ENCODE measurements at places on chromosomes 16 and 17.

- DNase-seq: no peak
These were observed 232.7 kb upstream of the CDH5 start for GRCh38 chr16:66133643-66134338.

- DNase-seq: no peak
These were observed 16.3 kb downstream of the CARHSP1 start for GRCh38 chr16:8852534-8852933.

GRCh38 chr17:64005734-64006167 is 7.6 kb downstream of the PRR29 start:
- no peak for DNase-seq

GRCh38 chr16:57944970-57945739 is 25.8 kb downstream of the CNGB1 start:
- DNase-seq: no peak

- no peak for DNase-seq
These were observed 1.7 kb downstream of the CMTM3 start for GRCh38 chr16:66605979-66606751.

DNA sequence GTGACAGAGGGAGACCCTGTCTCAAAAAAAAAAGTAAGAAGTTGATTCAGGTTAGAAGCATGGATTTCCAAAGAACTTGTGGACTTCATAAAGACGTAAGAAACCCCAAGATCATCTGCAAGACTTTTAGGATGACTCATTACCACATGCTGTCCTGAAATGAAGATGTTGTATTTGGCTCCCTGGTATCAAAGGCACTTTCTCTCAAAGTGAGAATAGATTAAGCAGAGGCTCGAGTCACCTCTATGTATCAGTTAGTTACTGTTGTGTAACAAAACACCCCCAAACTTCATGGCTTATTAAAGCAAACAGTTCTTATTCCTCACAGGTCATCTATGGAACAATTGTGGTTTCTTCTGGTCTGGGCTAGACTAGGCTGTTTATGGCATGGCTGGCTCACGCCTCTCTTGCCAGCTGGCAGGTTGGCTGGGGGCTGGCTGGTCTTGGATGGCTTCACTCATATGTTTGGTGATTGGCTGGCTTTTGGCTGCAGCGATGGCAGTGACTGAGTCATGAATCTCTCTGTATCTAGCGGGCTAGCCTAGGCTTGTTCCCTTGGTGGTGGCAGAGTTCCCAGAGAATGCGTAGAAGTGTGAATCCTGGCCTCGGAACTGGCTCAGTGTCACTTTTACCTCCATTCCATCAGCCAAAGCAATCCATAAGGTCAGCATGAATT is 60.4 kb upstream of the MSI2 start:
- no peak for DNase-seq
